ENCODE measurements at places on chromosomes 1 and 21.
A peak's percentile ranks its signal among the peaks of the same experiment; 100 is the strongest.

DNA sequence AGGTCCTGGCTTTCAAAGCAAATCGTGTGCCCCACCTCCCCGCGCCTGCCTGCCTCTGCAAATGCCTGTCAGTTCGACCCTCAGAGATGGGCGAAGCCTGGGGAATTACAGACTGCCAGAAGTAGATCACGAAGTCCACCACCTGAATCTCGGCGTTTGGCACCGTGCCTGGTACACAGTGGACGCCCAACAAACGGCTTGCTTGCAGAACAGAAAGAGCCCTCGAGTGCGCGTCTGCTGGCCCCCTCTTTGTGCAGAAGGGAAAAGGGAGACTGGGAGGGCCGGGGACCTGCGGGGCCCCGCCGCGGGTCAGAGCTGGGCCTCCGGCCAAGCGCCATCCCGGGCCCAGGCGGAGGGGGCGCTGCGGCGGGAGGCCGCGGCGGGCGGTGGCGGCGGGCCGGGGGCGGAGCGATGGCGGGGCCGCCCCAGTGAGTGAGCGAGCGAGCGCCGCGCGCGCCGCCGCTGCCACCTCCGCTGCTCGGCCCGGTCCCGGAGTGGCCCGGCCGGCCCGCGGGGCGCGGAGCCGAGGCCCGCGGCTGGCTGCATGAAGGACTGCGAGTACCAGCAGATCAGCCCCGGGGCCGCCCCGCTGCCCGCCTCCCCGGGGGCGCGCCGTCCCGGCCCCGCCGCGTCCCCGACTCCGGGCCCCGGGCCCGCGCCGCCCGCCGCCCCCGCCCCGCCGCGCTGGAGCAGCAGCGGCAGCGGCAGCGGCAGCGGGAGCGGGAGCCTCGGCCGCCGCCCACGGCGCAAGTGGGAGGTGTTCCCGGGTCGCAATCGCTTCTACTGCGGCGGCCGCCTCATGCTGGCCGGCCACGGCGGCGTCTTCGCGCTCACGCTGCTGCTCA is at the start of gene ZDHHC18:
TSS of gene ZDHHC18 (plus strand) at position 428 of the 845 bp plus-strand sequence. CDS start at position 545, 117 bp downstream.
- H3K27me3 ChIP-seq: no peaks in the 10 kb centered on the region
- H3K4me3 ChIP-seq: peak within 1 kb of the TSS; percentile 44
- no peak within 1 kb of the TSS for H3K27ac ChIP-seq
- H3K4me1 ChIP-seq: peaks cover 11% of the 10 kb centered on the region
- DNase-seq: peak; percentile 39

DNA sequence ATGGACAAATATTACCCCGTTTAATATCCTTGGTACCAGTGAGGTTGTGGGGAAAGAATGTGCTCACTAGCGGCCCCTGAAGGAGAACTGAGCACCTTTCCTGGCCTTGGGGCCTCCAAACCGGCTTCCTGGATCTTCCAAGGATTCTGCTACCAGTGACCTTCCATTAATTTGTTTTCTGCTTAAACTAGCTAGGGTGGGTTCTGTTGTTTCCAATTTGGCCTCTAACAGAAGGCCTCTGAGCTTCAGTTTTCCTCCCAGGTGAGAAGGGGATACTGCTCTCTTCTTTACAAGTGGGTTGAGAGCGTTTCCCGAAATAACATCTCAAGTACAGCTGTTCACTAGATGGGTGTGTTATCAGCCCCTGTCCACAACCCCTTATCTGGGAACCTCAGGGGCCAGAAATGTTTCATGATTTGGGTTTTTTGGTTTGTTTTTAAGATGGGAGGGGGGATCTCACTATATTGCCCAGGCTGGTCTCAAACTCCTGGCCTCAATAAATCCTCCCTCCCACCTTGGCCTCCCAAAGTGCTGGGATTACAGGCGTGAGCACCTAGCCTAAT is 16.9 kb upstream of the IFNGR2 start:
- H3K27ac ChIP-seq: no peak overlapping the region
- H3K4me3 ChIP-seq: no peak overlapping the region
- no peaks in the 10 kb centered on the region for H3K36me3 ChIP-seq
- no peak for DNase-seq
- no peaks in the 10 kb centered on the region for H3K27me3 ChIP-seq

GRCh38 chr1:235923466-235924021 is 56.8 kb upstream of the LYST start:
- peaks cover 26% of the 10 kb centered on the region for H3K4me1 ChIP-seq
- H3K27me3 ChIP-seq: no peaks in the 10 kb centered on the region
- no peak overlapping the region for H3K4me3 ChIP-seq
- H3K36me3 ChIP-seq: no peaks in the 10 kb centered on the region
- peak; percentile 55 for DNase-seq

DNA sequence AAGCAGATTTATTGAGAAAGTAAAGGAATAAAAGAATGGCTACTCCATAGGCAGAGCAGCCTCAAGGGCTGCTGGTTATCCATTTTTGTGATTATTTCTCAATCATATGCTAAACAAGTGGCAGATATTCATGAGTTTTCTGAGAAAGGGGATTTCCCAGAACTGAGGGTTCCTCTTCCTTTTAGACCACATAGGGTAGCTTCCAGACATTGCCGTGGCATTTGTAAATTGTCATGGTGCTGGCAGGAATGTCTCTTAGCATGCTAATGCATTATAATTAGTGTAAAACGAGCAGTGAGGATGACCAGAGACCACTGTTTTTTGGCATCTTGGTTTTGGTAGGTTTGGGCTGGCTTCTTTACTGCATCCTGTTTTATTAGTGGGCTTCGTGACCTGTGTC is 16.8 kb upstream of the FMN2 start:
- no peaks in the 10 kb centered on the region for H3K27me3 ChIP-seq
- H3K4me1 ChIP-seq: no peaks in the 10 kb centered on the region
- no peak overlapping the region for H3K4me3 ChIP-seq

DNA sequence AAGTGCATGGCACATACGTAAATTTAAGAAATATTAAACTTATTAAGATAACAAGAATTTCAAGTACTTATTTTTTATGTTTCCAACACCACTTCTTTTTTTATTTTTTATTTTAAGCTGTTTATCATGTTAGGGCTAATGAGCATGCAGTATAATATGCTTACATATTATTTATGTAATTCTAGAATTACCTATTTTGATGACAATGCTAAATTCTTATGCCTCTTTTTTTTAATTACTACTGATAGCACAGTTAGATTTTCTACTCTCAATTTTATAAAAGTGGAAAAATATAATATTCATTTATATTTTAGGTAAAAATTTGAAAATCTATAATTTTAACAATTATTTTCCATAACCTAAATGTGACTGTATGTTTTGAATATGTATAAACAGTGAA is 713.0 kb downstream of the MRPL39 start:
- no peaks in the 10 kb centered on the region for H3K27me3 ChIP-seq
- H3K4me1 ChIP-seq: no peaks in the 10 kb centered on the region
- H3K36me3 ChIP-seq: no peaks in the 10 kb centered on the region
- no peak overlapping the region for H3K4me3 ChIP-seq
- no peak for DNase-seq

DNA sequence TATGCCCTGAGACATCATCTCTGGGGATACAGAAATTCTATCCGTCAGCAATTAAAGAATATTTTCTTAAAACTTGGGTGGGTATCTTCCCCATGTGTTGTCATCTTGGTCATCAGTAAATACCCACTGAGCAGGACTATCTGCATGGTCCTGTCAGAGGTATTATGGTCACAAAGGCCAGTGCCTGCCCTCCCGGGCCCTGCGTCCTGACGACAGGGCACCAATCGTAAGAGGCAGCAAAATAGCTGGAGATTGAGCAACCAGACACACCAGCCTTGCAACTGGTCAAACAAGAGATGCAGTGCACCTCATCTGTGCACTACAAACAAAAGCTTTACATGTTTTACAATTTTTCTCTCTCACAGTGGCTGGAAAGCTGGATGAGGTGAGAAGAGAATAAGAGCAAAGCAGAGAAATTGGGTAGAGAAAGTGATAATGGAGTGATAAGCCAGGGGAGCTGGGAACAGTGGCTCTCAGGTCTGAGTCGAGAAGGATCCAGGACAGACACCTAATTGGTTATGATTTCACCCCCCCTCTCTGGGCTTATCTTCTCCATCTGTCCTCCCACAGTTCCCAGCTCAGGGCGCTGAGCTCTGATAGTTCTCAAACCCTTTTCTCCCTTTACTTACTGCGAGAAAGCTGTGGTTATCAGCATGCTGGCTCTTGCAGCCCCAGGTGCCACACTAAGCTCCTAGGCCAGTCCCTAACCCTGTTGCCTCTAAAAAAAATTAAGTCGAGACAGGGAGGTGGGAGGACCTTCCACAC is 8.8 kb upstream of the SRP9 start:
- H3K27me3 ChIP-seq: no peaks in the 10 kb centered on the region
- DNase-seq: no peak
- H3K36me3 ChIP-seq: no peaks in the 10 kb centered on the region
- H3K27ac ChIP-seq: no peak overlapping the region
- H3K4me1 ChIP-seq: peaks cover 28% of the 10 kb centered on the region
- H3K4me3 ChIP-seq: no peak overlapping the region

DNA sequence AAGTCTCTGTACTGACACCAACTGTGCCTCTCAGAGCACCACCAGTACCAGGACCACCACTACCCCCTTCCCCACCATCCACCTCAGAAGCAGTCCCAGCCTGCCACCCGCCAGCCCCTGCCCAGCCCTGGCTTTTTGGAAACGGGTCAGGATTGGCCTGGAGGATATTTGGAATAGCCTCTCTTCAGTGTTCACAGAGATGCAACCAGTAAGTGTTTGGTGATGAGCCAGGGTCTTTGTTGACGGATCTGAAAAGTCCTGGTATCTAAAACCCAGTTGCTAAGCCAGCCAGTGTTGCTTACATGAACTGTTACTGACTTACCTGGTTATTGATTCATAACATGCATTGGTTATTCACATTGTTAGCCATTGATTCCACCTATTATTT is 1.1 kb downstream of the C1orf56 start:
- H3K36me3 ChIP-seq: peaks cover 3% of the 10 kb centered on the region
- H3K4me3 ChIP-seq: peak overlapping the region; percentile 81
- H3K27me3 ChIP-seq: no peaks in the 10 kb centered on the region
- DNase-seq: no peak

DNA sequence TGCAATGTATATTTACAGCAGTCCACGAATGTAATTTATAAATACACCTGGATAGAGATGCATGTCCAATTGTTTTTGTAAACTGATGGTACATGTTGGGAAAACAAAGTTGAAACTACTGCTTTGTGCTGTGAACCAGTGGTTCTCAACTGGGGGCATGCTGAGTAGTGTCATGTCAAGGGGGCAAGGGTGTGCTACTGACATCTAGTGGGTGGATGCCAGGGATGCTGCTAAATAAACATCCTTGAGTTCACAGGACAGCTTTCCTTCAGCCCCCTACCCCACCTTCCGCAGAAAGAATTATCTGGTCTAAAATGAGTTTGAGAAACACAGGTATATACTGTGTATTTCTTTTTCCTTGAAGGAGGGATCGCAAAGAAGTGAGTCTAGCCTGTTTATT is 95.9 kb downstream of the RASAL2 start:
- no peak overlapping the region for H3K4me3 ChIP-seq
- no peak overlapping the region for H3K27ac ChIP-seq
- H3K27me3 ChIP-seq: no peaks in the 10 kb centered on the region
- H3K4me1 ChIP-seq: peaks cover 2% of the 10 kb centered on the region

DNA sequence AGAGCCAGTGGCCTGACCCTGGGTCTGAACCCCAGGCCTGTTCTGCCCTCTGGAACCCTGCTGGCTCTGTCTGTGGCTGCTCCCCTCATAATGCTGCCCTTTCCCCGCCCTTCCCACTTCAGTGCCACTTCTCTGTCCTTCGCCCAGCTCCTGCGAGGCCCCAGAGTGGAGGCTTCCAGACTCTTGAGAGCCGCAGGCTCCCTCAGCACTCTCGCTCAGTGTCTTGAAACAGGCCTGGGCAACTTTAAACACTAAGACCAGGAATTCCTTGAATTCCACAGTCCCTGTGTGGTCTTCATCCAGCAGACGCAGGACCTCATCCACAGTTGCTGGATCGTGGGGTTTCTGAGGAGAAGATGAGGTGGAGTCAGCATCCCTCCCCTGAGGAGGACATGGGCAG is 3.5 kb downstream of the CRNN start:
- H3K27ac ChIP-seq: no peak overlapping the region
- no peak for DNase-seq
- H3K36me3 ChIP-seq: no peaks in the 10 kb centered on the region
- H3K4me3 ChIP-seq: no peak overlapping the region
- H3K4me1 ChIP-seq: no peaks in the 10 kb centered on the region
